ENCODE measurements at places on chromosomes 3 and 15.
A peak's percentile ranks its signal among the peaks of the same experiment; 100 is the strongest.

- no peak for DNase-seq
Observed at GRCh38 chr15:28904541-28905315, 19.0 kb downstream of the APBA2 start.

GRCh38 chr15:74423431-74424257 lies 10.1 kb downstream of the SEMA7A start:
- DNase-seq, result no peak

DNA sequence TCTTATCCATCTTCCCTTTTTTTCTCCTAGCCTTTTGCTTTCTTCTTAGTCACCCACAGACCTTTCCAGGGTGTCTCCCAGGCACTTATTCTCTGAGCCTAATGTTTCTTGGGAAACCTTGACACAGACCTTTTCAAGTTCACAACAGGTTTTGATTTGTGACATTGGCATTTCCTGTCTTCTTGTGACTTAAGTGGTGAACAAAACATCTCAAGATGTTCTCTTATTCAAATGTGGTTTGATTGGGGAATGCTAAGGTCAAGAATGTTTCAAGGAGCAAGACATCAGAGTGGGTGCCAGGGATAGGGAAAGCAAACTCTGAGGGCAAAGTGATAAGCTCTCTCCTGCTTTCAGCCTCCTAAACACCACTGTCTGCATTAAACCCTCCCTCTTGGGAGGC lies 68.2 kb upstream of the GSK3B start:
- peak; percentile 82 for DNase-seq

DNA sequence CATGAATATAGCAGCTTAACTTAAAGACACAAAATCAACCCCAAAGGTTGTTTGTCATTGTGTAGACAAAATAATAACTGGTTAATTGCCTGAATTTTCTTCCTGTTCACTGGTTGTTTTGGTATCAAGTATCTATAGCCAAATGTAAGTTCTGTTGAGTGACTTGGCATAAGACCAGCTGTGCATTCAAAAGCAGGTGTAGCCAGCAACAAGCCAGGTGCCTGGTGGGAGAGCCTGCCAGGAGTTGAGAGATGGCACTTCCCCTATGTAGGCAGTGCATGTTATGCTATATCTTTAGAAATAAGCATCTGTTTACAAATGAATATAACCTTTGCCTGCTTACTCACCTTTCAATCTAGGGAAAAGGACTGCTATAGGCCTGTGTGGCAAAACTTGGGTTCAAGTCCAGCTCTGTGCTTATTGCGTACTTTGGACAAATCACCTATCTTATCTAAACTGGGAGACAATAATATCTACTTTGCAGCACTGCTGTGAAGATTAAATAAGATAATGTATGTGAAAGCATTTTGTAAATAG lies 84.9 kb upstream of the TBL1XR1 start:
- no peak for DNase-seq

DNA sequence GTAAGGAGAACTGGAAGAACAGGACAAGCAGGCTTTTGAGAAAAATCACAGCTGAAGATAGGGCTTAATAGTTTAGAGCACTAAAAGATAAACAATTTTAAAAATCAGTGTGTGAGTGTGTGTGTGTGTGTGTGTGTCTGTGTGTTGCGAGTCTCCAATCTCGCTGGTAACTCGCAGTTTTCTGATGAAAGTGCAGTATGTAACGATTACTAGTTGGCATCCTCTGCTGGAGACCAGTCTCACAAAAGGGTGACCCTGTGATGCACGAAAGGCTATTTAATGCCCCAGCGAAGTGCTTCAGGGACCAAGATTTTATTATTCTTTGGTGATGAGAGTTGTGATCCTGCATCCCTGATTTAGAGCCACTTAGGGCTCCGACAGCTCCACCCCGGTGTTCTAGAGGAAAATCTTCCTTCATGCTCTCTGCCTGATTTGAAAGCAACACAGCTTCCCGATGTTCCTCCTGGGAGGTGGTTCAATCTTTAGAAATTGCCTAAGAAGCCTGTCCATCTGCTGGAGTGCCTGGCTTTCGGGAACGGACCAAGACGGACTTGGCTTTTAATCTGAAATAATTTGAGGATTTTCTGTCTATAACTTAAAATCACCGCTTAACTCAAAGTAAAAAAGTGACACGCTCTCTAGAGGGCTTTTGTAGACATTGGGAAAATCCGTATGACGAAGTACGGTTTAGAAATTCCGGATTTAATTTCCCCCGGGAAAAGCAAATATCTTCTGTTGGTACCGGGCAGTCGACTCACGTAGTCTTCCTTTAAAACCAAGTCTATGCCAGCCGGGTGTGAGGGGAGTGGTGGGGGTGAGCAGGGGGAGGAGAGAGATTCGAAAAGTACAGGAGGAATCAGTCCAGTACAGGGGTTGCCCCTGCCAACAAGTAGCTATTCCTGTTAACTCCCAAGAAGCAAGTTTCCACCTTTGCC lies 1.1 kb upstream of the ALCAM start:
- peak; percentile 74 for DNase-seq

Measured in fibroblast of upper back skin (primary cell).